ENCODE measurements at places on chromosomes 1 and 21.
A peak's percentile ranks its signal among the peaks of the same experiment; 100 is the strongest.

DNA sequence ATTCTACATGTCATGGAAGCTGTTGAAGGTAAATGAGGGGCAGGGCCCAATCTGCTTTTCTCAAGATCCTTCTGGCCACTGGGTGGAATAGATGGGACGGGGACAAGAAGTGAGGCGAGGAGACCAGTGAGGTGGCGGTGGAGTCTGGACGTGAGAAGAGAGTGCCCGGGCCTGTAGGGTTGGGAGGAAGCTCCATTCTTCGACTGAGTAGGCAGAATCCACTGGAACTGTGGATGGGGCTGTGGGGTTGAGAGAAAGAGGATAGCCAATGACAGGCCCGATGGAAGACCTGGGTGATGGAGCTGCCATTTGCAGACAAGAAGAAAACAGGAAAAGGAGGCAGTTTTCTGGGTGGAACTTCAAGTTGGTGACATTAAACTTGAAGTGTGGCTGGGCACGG lies 10.3 kb downstream of the SLC1A7 start:
- no peak for DNase-seq

DNA sequence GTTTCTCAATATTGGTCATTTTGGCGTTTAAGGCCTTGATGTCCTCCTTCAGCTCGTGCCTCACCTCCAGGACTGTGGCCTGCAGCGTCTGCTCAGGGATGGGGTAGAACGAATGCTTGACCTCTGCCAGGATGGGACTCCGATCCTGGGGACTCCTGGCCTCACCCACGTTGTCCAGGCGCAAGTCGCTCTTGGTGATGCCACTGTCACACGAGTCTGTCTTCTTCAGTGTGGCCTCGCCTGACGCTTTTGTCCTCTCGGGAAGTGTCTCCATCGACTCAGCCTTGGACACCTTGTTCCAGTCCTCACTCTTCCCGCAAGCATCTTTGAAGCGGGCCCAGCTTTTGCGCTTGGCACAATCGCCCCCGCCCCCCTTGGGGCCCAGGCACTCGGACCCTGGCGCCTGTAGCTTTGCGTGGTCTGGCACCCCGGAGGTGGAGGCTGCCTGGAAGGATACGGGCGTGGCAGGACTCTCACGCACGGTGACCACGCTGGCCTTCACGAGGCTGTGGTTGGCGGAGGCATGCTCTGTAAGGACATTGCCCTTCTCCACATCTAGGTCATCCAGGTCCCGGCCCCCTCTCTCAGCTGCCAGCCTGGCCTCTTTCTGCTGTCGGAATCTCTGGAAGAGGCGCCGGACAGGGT lies 354.8 kb downstream of the HHAT start:
- no peak for DNase-seq

DNA sequence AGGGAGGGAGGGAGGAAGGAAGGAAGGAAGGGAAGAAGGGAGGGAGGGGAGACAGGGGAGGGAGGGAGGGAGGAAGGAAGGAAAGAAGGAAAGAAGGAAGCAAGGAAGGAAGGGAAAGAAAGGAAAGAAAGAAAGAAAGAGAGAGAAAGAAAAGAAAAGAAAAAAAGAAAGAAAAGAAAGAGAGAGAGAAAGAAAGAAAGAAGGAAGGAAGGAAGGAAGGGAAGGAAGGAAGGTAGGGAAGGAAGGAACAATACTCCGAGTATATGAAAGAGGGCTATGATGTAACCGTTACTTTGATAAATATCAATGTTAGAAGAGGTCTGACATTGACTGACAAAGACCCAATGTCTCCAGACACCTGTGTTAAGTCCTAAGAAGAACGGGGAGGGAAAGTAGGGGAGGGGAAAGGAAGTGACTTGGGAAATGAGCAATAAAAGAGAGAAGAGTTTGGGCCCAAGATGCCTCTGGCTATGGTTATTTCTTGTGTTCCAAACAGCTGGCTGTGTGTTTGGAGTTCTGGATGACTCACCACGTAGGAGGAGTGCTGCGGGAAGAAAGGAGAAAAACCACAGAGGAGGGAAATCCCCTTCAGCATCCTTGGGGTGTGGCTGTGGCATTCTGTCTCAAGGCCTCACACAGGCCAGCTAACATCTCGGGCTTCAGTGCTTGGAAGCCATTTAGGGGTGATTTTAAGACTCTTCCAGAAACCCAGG lies 37.0 kb upstream of the RXRG start:
- no peak for DNase-seq

DNA sequence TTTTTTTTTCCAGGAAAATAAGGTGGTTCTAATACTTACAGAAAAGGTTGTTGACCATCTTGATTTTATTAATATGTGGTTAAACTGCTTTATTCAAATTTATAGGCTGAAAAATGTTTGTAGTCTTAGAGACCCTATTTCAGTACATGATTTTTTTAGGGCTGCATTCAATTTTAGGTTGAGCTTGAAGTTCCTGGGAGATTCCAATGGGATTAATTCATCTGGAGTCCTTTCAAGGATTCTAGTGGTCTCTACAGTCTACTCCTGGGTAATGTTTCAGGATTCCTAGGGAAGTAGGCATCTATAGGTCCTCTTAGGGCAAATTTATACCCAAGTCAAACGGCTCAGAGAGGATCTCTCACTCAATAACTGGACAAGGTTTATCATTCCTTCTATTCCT lies 126.7 kb downstream of the HMCN1 start:
- no peak for DNase-seq

GRCh38 chr1:39142401-39143060 lies 62.0 kb upstream of the MACF1 start:
- DNase-seq = no peak

- DNase-seq = no peak
Measured at GRCh38 chr1:118335331-118335732, 150.3 kb upstream of the SPAG17 start.

- no peak for DNase-seq
Measured at GRCh38 chr21:21897275-21897883, 899.2 kb downstream of the NCAM2 start.

- DNase-seq = no peak
Measured at GRCh38 chr1:39720094-39720999, 18.3 kb upstream of the PPIE start.

- no peak for DNase-seq
Measured at GRCh38 chr1:112701227-112702066, 5.5 kb downstream of the RHOC start.

GRCh38 chr1:28395181-28395580 lies 25.6 kb downstream of the PHACTR4 start:
- DNase-seq = no peak

GRCh38 chr1:223022641-223023473 lies 120.2 kb downstream of the TLR5 start:
- DNase-seq = no peak

DNA sequence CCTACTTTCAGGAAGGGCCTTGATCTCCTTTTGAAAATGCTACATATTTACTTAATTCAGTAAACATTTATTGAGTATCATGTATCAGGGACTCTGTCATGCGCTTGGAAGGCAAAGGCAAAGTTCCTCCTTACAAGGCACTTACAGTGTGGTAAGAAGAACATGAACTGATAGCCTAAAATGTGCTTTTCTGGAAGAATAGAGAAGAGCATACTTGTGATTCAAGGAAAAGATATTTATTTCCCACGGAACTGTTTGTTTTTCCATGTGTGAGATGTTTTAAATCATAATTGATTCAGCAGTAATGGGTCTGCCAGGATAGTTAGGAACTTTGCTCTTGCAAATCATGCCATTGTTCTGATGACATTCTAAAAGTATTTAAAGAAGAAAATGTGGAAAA lies 110.1 kb upstream of the ZNHIT6 start:
- no peak for DNase-seq

- no peak for DNase-seq
Measured at GRCh38 chr1:10360045-10360444, 38.8 kb upstream of the PGD start.

DNA sequence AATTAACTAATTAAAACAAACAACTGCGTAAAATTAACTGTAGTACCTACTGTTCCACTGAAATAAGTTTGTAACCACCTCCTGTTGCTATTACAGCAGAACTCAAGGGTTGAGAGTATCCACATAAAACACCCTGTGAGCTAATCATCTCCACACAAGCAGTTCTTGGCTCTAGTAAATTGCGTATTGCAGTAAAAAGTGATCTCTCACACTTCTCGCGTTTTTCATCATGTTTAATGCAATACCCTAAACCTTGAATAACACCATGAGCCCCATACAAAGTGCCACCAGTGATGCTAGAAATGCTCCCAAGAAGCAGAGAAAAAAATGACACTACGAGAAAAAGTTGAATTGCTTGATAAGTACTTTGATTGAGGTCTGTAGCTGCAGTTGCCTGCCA lies 29.3 kb upstream of the CEP350 start:
- DNase-seq = no peak

GRCh38 chr1:77015748-77016341 lies 148.6 kb downstream of the ST6GALNAC5 start:
- DNase-seq = no peak

DNA sequence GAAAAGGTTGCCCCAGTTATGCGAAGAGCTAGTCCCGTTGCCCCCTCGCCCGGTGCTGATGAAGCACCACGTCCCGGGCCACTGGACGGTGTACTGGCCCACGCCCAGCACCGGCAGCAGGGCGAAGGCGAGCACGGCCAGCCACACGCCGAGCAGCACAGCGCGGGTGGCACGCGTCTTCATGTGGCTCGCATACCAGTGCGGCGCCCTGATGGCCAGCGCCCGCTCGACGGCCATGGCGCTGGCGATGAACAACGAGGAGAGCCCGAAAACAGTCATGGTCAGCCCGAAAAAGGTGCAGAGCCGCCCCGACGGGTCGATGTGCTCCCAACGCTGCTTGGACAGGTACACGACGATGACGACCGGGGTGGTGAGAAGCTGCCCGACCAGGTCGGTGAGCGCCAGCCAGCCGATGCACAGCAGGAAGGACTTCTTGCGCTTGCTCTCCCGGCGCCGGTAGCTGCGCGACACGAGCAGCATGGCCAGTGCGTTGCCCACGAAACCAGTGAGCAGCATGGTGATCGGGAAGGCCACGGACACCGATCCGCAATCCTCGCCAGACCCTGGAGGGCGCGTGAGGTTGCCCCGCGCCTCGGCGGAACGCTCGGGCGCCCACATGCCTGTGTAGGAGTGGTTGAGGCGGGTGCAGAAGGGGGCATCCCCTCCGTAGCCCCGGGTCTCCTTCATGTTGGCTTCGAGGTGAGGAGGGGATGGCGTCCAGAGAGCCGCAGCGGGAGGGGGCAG lies 553 bp downstream of the PTGER3 start:
- peak; percentile 61 for DNase-seq

- DNase-seq = no peak
Measured at GRCh38 chr1:179121159-179121938, 39.5 kb downstream of the TOR3A start.

DNA sequence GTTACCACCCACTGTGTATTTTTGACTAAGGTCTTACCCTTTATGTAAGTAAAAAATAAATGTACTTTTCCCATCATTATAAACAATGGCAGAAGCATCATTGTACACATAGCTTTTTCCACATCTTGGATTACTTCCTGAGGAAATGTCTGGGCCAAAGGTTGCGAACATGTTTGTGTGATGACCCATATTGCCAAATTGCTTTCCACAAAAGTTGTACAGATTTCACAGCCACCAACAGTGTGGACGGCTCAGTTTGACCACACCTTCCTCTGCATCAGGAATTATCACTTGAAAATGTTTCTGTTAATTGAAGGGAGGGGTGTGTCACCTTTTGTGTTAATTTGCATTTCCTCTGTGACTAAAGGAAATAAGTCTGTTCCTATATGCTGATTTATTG lies 25.7 kb downstream of the AKNAD1 start:
- no peak for DNase-seq

DNA sequence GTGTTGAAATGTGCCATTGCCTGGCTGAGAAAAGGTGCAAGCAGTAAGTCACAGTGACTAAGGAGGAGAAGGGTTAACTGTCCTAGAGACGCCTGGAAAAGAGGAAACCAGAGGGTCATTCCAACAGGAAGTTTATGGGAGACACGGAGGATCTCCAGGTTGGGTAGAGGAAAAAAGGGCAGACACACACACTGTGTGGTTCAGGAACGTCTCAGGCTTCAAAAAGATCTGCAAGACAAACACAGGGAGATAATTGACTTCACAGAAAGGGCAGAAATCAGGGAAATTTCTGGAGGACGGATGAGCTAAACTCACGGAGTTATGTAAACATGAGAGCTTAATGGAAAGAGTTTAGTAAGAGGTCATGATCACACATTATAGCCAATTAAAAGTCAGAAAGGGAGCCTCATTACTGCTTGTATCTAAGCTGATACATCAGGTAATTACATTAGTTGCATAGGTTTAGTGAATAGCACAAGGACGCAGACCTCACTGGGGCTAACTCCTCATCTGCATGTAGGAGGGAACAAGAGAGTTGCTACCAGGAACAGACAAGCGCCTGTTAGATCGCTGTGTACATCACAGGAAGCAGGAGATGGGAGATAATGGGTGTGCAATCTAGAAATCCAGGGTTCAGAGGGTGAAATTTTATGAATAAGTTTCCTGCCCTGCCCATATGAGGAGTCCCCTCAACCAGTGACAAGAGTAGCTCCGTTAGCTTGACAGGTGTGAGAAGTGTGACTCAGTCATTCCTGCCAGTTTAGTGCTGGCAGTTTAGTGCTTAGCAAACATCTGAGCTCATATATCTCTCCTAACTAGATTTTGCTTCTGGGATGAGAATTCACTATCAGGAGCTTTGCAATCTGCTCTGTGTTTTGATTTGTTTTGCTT lies 96.6 kb upstream of the TNR start:
- no peak for DNase-seq

GRCh38 chr1:67609577-67610341 lies 75.2 kb upstream of the GADD45A start:
- no peak for DNase-seq

- DNase-seq = no peak
Measured at GRCh38 chr1:166852918-166853317, 13.6 kb downstream of the POGK start.

DNA sequence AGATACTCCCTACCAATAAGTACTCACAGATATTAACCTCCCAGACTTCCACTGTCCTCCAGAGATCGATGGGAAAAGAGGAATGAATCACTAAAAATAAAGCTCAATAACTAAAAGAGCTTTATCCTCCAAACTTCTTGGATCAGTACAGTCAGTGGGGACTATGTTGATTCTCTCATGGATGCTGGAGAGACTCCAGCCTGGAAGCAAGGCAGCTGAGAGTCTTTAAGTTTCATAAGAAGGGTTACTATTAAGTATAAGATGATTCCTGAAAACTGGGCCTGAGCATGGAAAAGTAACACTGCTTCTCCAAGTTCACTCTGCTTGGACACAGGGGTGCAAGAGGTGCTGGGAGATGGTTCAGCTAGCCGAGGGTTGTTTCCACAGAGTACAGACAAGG lies 6.2 kb upstream of the DDR2 start:
- DNase-seq = no peak

DNA sequence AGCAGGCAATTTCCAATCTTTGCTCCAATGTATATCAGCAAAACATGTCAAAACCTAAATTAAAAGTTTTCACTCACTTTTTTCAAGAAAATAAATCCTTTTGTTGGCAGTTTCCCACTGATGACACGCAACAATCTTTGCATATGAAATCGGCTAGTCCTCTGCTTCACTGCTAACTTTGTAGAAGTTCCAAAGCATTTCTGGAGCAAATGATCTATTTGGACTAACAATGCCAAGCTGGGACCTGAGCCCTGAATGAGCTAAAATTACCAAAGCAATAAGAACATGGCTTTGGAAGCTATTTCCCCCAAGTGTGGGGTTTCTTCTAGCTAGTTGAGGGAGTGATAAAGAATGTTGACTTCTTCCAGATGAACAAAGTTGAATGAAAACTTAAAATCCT lies 5.1 kb downstream of the BEND5 start:
- DNase-seq = no peak

Measured in activated CD8-positive, alpha-beta memory T cell treated with anti-CD3 and anti-CD28 coated beads, Interleukin-2, amount 50 U/mL, for 48 hours (primary cell).